ENCODE measurements at places on chromosomes 16 and 17. TPM values are rescaled to one million over a fixed set of nuclear protein-coding genes. Genes with fewer than 3 reads are reported as not detected.

DNA sequence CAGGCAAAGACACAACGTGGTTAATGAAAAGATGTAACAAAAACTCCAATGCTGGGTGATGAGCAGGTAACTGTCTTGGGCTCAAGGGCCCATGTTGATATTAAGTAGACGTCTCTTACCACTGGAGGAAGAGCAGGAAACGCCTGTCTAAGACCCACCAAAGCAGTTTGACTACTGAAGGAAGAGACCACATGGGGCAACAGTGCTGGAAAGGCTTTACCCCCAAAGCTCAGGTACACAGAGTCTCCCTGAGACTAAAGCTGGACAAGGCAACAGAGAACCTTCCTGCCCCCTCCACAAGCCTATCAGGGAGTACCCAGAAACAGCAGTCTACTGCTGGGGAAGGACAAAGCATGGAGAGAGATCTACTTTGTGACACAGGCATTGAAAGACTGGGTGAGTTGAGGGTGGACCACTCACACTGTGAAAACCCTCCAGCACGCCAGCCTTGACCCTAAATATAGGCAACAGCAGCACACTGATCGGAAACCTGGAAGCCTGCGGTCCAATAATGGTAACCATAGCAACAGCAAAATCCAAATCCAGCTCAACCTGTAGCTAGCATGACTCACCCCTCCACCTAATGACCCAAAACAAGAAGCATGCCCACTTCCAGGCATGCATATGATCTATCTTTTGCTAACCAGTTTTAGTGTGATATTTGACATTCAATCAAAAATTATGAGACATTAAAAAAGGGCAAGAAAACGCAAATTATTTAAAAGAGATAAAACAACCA, 270.5 kb upstream of the SDK2 start:
- no peak for DNase-seq

- DNase-seq = no peak
Measured at GRCh38 chr17:71224824-71225575, 895.8 kb upstream of the SOX9 start.

Gene DNAI2
- total RNA-seq = not detected

Gene LDHD
- total RNA-seq = 0.31 TPM

DNA sequence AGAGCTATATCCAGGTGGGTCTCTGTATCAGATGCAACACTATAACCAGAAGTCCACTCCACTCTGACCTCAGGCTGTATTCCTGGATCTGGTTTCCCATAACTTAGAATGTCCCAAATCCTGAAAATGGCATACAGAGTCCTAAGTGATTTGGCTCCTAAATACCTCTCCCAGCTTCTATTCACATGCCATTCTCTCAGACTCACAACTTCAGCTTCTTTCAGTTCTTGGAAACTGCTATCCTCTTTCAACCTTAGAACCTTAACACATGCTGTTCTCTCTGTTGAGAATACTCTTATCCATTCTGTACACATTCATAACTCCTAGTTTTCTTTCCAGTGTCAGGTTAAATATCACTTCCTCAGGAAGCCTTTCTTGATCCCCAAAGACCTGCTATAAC, 132.0 kb downstream of the BRIP1 start:
- DNase-seq = no peak

Data from occipital lobe (tissue), 3 donors.